ENCODE measurements at places on chromosomes 4 and X. TPM values are rescaled to one million over a fixed set of nuclear protein-coding genes. Genes with fewer than 3 reads are reported as not detected.

NPNT gene
- total RNA-seq: 1.8 TPM

UGT2B10 gene
- total RNA-seq: not detected

CTAG2 gene
- not detected for total RNA-seq

DOK7 gene
- total RNA-seq: not detected

STK32B gene
- 17.7 TPM for total RNA-seq

SUPT20HL1 gene
- total RNA-seq: not detected

All from hair follicle dermal papilla cell (primary cell).